ENCODE measurements at places on chromosomes 3 and 15. TPM values are rescaled to one million over a fixed set of nuclear protein-coding genes. Genes with fewer than 3 reads are reported as not detected.

DNA sequence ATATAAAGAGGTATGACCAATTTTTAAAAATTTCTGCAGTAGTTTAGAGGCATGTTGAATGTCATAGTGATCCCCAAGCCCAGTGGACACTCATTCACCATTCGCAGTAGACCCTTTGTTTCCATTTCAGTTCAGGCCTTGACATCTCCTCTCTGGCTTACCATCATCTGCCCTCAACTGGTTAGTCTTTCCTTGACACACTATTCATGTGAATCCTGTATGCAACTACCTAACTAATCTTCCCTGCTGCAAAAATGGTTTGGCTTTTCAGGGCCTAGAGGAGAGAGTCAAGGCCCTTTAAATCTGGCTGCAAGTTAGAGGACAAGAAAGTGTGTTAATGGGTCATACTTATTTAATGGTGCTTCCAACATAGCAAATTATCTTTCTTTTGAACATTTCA is 10.9 kb downstream of the APH1B start:
- H3K4me3 ChIP-seq, result no peak overlapping the region
- no peaks in the 10 kb centered on the region for H3K4me1 ChIP-seq
- DNase-seq, result no peak
- H3K36me3 ChIP-seq, result no peaks in the 10 kb centered on the region
- H3K27me3 ChIP-seq, result no peaks in the 10 kb centered on the region

DNA sequence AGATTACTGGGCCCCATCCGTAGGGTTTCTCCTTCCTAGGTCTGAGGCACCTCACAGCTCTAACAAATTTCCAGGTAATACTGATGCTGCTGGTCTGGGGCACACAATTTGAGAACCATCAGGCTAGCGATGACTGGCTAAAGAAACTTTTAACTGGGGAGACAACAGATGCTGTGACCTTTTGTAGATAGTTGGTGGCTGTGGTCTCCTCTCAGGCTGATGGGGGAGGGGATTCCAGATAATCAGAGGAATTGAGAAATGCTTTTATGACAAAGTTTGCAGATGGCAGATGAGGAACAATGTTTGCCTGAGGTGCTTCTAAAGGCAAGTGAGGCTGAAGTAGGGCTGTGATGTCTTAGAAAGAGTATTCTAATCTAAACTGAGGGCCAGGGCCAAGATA is 13.8 kb upstream of the CCR9 start:
- no peak overlapping the region for H3K27ac ChIP-seq
- H3K36me3 ChIP-seq, result no peaks in the 10 kb centered on the region
- no peak for DNase-seq
- H3K4me3 ChIP-seq, result no peak overlapping the region
- H3K4me1 ChIP-seq, result no peaks in the 10 kb centered on the region
- no peaks in the 10 kb centered on the region for H3K27me3 ChIP-seq

DNA sequence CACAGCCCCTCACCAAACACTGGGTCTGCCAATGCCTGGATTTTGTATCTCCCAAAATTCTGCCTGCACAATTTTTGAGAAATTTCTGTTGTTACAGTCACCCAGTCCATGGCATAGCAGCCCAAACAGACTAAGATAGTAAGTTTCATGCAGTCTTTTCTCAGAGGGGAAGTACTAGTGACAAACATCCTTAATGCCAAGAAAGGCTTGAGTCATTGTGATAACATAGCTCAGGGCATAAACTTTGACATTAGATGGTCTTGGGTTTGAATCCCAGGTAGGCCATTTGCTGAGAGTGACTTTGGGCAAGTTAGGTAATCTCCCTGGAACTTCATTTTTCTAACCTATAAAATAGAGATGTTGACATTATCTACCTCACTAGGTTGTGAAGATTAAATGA is 36.1 kb upstream of the PFN2 start:
- H3K4me3 ChIP-seq, result no peak overlapping the region
- no peaks in the 10 kb centered on the region for H3K36me3 ChIP-seq
- no peak overlapping the region for H3K27ac ChIP-seq
- H3K4me1 ChIP-seq, result no peaks in the 10 kb centered on the region

DNA sequence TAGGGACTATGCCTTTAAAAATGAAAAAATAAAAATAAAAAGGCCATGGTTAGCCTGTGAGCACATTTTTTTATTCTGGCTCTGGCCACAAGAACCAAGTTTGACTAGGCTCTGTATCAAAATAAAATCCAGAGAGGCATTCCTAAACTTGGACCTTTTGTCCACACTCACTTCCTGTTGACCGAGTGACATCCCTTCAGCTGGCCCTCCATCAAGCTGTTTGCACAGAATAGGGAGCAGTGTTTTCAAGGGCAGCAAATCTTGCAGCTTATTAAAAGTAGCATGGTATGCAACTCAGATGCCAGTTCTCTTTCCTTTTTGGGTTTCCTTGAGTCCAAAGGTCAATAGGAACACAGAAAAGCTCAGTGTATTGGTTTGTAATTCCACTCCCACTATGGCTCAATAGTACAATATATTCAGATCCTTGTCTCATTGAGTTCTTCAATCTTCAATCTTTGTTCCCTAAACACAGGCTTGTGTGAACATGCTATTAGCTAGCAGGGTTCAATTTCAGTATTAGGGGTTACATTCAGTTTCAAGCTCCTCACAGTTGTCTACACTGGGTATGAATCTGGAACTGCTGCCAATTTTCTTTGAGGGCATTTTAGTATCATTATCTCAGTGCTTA is 244.5 kb downstream of the RBMS3 start:
- no peaks in the 10 kb centered on the region for H3K4me1 ChIP-seq
- H3K36me3 ChIP-seq, result no peaks in the 10 kb centered on the region
- no peak overlapping the region for H3K4me3 ChIP-seq
- DNase-seq, result peak; percentile 72
- H3K27ac ChIP-seq, result peak overlapping the region; percentile 55

- no peak overlapping the region for H3K4me3 ChIP-seq
- no peaks in the 10 kb centered on the region for H3K4me1 ChIP-seq
- no peak for DNase-seq
- H3K27ac ChIP-seq, result peak overlapping the region; percentile 67
Measured at GRCh38 chr3:141425523-141426233, 57.4 kb downstream of the ZBTB38 start.

- H3K4me3 ChIP-seq, result no peak overlapping the region
- H3K27me3 ChIP-seq, result no peaks in the 10 kb centered on the region
- H3K4me1 ChIP-seq, result no peaks in the 10 kb centered on the region
- DNase-seq, result no peak
Measured at GRCh38 chr3:44865272-44866035, 3.7 kb downstream of the TMEM42 start.

- H3K36me3 ChIP-seq, result no peaks in the 10 kb centered on the region
- no peak overlapping the region for H3K4me3 ChIP-seq
- H3K27ac ChIP-seq, result no peak overlapping the region
- no peaks in the 10 kb centered on the region for H3K4me1 ChIP-seq
Measured at GRCh38 chr3:8491271-8492144, 10.1 kb upstream of the LMCD1 start.

GRCh38 chr3:140706360-140706759 is 28.5 kb downstream of the TRIM42 start:
- DNase-seq, result no peak
- no peaks in the 10 kb centered on the region for H3K36me3 ChIP-seq
- no peaks in the 10 kb centered on the region for H3K27me3 ChIP-seq
- H3K4me1 ChIP-seq, result peaks cover 15% of the 10 kb centered on the region
- no peak overlapping the region for H3K4me3 ChIP-seq
- H3K27ac ChIP-seq, result no peak overlapping the region

- peak overlapping the region; percentile 93 for H3K27ac ChIP-seq
- peaks cover 20% of the 10 kb centered on the region for H3K4me1 ChIP-seq
- no peaks in the 10 kb centered on the region for H3K36me3 ChIP-seq
- no peak for DNase-seq
- peak overlapping the region; percentile 66 for H3K4me3 ChIP-seq
Measured at GRCh38 chr3:194488055-194488742, 1.4 kb upstream of the ATP13A3 start.

DNA sequence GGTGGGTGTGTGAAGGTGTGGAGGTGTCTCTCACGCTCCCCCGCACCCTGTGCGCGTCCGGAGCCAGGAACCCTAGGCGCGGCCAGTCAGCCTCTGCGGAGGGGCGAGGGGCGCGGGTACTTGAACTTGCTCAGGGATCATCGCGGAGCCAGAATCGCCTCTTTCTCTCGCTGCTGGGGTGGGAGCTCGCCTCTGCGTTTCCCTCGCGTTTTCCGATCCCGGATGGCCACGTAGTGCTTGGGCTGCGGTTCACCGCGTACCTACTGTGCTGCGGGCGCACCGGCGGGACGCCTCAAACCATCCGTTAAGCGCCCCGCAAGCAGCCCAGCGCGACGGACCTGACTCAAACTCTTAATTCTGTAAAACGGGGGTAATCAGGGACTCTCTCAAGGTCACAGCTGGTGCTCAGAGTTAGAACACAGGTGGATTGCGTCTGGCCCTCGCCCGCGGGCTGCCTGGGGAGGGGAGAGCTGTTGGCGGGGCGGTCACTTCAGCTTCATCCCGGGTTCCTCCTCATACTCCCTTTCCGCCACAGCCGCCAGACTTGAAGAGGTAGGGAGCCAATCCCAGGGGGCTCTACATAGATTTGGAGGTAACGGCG is 686 bp downstream of the MYRIP start:
- no peaks in the 10 kb centered on the region for H3K36me3 ChIP-seq
- DNase-seq, result no peak
- no peaks in the 10 kb centered on the region for H3K4me1 ChIP-seq
- H3K4me3 ChIP-seq, result peak overlapping the region; percentile 88
- H3K27ac ChIP-seq, result peak overlapping the region; percentile 70

DNA sequence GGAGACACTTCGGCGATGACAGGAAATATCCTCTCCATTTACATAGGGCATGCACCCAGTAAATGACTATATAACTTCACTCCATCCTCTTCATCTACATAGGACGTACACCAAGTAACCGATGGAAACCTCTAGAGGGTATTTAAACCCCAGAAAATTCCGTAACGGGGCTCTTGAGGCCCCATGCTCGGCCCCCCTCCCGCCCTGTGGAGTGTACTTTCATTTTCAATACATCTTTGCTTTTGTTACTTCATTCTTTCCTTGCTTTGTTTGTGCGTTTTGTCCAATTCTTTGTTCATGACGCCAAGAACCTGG is 7.5 kb upstream of the FAM107A start:
- no peaks in the 10 kb centered on the region for H3K27me3 ChIP-seq
- H3K27ac ChIP-seq, result peak overlapping the region; percentile 87
- no peaks in the 10 kb centered on the region for H3K4me1 ChIP-seq
- peak overlapping the region; percentile 46 for H3K4me3 ChIP-seq

- H3K27ac ChIP-seq, result peak overlapping the region; percentile 62
- H3K36me3 ChIP-seq, result no peaks in the 10 kb centered on the region
- H3K4me1 ChIP-seq, result peaks cover 29% of the 10 kb centered on the region
- DNase-seq, result peak; percentile 49
- no peak overlapping the region for H3K4me3 ChIP-seq
Measured at GRCh38 chr3:133535971-133536881, 37.3 kb upstream of the CDV3 start.

DNA sequence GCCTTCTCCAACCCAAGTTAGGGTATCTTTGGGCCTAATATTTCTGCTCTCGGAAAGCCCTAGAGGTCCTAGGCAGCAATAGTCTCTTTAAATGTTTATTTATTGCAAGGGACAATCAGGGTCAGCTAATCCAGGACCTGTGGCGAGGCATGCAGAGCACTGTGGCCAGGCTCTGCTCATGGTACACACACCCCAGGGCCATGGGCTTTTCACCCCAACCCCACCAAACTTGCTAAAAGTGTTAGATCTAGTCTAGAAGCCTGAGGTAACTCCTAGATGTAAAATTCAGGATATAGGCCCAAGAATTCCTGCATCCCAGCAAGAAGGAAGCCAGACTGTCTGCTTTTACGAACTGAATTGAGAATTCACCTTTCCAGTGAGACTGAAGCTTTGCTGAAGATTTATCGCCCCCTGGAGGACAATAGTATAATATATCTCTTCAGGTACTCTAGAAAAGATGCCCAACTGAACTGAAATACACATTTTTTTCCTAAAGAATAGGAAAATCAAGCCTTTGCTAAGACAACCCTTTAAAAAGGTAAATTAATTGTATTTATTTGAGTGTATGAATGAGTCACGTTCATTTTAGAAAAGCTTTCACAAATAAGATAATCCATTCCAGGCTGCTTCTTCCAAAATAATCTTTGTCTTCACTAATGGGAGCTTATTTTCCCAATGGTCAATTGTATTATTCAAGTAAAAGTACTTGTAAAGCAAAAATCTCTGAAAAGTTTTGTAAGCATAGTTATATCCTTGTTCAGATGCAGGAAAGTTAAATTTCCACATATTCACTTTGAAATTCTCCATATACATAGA is 89.8 kb downstream of the LRRC3B start:
- no peaks in the 10 kb centered on the region for H3K27me3 ChIP-seq
- DNase-seq, result no peak
- H3K4me1 ChIP-seq, result peaks cover 5% of the 10 kb centered on the region
- no peak overlapping the region for H3K27ac ChIP-seq
- no peaks in the 10 kb centered on the region for H3K36me3 ChIP-seq

GRCh38 chr15:28953573-28954195 is 67.9 kb downstream of the APBA2 start:
- no peak overlapping the region for H3K4me3 ChIP-seq
- H3K27me3 ChIP-seq, result no peaks in the 10 kb centered on the region
- H3K4me1 ChIP-seq, result no peaks in the 10 kb centered on the region
- no peak overlapping the region for H3K27ac ChIP-seq

SLC7A14 gene
- not detected for total RNA-seq

WNT5A gene
- 3.6 TPM for total RNA-seq

PRR20G gene
- not detected for total RNA-seq

TAGLN3 gene
- not detected for total RNA-seq

GOLGA6B gene
- total RNA-seq, result 0.19 TPM

TGM4 gene
- total RNA-seq, result not detected

CCR9 gene
- total RNA-seq, result not detected

HTR3D gene
- not detected for total RNA-seq

TRPM1 gene
- not detected for total RNA-seq

PLAAT1 gene
- not detected for total RNA-seq
